ENCODE measurements at places on chromosomes 16 and 17.

- no peak for DNase-seq
These were observed 67.8 kb downstream of the GOSR1 start for GRCh38 chr17:30545024-30545423.

DNA sequence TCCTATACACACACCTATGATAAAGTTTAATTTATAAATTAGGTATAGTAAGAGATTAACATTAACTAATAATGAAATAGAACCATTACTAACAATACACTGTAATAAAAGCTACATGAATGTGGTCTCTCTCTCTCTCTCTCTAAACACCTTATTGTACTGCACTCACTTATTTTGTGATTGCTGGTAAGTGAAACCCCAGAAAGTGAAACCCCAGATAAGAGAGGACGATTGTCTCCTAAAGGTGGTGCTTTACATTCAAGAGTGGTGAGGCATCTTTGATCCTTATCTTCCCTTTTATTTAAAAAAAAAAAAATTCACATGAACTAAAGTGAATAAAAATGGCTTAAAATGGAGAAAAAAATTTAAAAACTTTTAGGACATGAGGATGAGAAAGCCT is 80.1 kb upstream of the TRAP1 start:
- DNase-seq, result no peak

- no peak for DNase-seq
These were observed 75.7 kb upstream of the TNRC6A start for GRCh38 chr16:24653725-24654124.

DNA sequence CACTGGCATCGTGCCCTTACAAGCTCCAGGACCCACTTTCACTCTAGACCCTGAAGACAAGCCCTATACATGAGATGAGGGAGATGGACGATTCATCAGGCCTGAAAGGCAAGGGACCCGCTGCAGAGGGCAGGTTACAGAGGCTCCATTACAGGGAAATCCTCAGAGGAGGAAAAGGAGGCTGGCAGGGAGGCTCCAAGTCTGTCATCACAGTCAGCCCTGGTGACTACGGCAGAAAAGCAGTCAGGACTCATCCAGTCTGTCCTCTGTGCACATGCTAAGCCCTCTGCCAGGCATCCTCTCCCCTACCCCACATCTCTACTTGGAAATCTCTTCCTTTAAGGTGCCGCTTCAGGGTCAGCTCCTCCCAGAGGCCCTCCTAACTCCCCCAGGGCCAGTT is 197.7 kb upstream of the CDH5 start:
- DNase-seq, result no peak

DNA sequence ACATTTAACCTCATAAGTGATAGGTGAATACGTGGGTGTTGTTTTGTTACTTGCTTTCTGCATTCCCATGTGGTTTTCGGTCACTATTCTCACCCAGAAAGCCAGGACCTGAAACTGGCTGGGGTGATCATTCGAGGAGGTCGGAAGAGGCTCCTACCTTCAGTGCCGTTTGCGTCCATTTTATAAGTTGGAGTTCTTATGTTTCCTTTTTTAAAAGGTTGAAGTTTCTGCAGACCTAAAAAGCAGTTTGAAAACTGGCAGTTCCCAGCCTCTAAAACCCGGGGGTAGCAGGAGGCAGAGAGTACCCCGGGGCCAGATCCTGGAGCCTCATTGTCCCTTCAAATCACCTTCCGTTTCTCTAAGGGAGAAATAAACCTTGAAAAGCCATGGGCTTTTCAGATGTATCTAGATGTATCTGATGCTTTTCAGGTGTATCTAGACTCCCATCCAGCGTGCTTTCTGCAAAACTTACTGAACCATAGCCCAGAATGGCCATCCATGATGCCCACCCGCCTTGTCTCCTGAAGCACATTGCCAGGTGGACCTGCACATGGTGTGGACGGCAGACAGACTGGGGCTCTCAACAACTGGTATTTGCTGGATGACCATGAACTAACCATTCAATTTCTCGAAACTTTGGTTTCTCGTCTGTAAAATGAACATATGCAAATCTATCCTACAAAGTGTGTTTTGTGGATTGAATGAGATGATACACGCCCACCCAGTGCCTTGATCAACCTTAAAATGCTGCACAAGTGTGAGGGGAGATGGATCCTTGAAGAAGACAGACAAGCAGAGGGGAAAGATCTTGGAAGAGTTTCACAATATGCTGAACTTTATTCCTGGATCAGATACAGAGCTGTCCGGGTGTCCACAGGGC is 1.3 kb downstream of the NLRC5 start:
- DNase-seq, result peak; percentile 24

DNA sequence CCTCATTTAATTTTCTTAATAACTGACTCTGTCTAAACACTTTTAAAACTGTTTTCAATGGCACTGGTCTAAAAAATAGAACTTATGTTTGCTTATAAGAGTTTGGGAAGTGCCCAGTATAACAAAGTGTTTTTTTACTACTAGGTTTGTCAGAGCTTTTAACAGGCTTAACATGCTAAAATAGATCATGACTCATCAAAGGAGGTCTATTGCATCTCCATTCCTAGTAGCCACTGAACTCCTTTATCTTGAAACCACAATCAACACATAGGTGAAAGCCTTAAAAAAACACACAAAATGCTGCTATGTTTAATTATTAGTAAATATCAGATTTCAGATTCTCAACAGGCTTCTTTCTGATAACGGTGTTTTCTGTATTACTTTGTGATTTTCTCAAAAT is 196.4 kb upstream of the KIF2B start:
- no peak for DNase-seq

- DNase-seq, result peak; percentile 46
These were observed 170.1 kb upstream of the CDH13 start for GRCh38 chr16:82456683-82457082.

DNA sequence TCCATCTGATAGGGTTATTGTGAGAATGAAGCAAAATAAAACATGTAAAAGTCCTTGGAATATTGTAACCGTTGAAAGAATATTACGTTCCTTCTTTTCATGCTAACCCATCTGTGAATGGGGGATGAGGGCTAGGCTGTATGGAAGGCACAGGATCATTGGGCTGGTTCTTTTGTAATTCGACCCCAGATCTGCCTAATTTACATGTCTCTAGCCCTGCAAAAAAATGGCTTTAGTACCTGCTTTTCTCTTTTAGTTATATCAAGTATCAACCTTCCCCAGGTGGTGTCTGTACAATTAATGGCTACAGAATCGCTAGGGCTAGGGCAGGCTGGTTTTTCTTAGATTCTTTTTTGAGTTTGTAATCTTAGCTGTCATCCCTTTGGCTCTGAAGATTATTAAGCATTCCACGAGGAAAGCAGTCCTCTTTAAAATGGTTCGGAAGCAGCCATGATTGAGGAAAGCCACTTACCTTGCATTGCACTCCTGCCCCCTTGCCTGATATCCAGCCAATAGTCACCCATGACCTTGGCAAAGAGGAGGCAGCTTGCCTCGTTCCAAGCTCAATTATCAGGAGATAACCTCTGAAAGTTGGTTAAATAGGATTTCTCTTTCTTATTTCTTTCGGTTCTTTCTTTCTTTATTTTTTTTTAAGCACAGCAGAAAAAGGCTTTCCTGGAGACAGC is 153.9 kb upstream of the ZKSCAN2 start:
- no peak for DNase-seq

GRCh38 chr17:17156511-17156910 is 49.6 kb downstream of the PLD6 start:
- no peak for DNase-seq

DNA sequence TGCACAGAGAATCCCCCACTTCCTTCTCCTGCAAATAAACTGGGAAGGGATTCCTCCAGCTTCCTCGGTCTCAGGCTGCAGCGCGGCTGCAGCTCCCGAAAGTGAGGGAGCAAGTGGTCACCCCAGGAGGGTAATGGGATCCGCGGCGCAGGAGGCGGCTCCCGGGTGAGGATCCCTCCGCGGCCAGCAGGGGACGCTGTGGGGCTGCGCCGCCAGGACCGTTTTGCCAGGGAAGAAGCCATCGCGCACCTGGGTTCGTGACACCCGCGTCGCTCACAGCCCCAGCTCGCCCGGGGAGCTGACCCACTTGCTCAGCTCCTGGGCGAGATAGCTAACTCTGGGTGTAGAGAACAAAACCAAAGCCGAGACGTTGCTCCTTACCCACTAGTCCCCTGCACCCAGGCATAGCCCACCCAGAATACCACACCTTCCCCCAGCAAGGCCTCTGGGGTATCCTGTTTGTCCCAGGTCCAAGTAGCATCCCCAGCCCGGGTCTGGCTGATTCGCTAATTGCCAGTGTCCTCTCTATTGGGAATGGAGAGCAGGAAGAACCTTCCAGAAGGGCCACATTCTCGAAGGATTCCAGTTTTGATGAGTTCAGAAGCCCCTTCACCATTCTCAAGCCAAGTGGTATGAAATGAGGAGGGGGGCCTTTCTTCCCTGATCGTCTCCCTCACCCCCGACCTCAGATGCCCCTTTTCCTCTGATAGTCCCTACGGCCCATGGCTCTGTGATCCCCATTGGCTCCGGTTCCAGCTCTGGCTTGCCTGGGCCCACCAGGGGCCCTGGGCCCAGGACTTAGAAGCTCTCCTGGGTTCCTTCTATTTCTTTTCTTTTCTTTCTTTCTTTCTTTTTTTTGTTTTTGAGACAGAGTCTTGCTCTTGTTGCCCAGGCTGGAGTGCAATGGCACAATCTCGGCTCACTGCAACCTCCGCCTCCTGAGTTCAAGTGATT is 14.1 kb downstream of the CYGB start:
- peak; percentile 86 for DNase-seq

- DNase-seq, result peak; percentile 67
These were observed 10.7 kb upstream of the ZNF19 start for GRCh38 chr16:71499775-71500364.

DNA sequence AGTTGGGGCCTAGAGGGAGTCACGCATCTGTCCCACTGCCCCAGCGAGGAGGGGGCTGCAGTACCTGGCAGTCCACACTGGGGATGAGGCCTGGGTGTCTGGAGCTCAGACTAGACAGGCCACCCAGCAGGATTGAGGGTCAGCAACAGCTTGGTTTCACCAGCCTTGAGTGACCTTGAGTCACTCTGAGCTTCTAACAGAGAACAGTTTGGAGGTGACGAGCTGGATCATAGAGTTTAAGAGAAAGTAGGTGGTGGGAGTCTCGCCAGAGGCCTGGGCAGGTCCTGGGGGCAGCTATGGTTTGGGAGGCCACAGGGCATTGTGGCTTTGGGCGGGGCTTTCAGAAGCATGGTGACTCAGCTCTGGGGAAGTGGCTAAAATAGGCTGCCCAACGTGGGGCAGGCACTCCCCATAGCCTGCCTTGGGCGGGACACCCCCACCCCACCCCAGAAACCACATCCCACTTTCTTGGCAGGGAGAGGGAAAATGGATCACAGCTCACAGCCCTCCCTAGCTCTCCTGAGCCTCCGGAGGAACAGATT is 20.5 kb downstream of the CDC42EP4 start:
- no peak for DNase-seq

DNA sequence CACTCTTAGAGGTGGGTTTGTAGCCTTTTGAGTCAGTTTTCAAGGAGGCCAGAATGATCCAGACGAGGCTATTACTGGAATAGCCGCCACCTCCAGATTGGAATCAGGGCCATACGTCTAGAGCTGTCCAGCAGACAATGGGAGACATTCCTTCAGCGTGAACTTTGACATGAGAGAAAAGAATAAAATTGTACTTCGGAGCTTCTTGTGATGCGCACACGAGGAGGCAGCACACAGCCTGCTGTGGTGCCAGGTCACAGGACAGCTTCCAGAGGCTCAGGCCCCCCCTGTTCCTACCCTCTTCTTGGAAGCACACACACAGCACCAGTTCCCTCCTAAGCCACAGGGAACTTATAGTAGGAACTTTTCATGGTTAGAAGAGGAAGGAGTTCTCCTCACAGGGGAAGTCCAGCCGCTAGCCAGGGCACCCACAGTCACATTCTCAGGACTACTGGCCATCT is 81.0 kb downstream of the VPS53 start:
- no peak for DNase-seq

GRCh38 chr17:65657251-65657828 is 95.9 kb upstream of the AXIN2 start:
- DNase-seq, result no peak

DNA sequence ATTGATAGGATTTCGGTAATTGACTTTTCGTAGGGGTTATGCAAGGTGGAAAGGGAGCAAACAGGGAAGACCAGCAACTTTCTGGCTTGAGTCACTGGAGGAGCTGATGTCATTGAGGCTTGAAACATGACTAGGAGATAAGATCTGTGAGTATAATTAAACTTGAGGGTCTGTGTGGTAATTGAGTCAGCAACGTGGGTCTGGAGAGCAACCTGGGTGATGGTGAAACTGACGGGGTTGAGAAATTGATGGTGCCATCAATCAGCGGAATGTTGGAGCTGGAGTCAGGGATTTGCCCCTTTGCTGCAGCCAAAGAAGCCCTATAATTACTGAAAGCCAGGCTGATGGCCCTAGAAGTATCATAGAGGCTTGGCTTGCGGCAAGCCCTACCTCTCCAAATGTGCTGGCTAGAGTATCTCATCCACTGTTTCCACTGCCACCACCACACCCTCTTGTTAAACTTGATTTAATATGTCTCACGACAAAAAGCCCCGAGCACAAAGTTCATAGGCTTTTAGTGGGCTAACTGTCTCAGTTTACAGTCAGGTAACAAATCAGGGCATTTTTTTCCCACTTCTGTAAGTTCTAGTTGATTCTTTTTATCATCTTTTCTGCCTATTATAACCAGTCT is 186.9 kb upstream of the ELAC2 start:
- no peak for DNase-seq

GRCh38 chr17:9862949-9863348 is 37.2 kb downstream of the GLP2R start:
- no peak for DNase-seq

DNA sequence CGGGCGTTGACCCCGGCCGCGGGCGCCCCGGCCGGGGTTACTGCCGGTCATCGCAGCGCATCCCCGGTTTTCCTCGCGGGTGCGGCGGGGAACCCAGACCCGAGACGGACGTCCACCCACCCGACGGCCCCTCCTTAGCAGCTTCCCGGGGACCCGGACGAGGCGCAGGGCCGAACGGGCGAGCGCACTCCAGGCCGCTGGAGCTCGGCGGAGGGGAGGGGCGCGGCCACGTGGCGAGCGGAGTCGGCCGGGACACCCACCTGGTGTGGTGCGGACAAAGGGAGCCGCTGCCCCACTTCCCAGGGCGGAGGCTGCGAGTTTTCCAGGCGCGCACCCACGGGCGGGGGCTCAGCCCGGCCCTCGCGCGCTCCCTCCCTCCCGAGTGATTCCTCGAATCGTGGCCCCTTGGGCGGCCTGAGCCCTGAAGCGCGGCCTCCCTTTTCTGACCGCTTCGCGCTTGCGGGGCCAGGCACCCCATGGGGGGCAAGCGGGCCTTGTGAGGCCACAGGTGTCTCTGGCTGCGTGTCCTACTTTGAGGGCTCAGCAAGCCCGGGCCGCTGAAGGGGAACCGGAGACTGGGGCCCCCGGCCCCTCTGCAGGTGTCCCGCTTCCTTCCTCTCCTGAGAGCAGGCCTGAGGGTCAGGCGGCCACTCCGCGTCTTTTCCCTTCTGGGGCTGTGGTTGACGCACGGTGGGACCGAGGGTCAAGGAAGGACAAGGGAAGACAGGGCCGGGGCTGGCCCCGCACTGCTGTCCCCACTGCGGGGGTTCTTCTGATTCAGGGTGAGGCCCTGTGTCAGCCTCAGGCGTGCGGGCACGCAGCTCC is 1.1 kb upstream of the FASN start:
- DNase-seq, result no peak

- DNase-seq, result peak; percentile 86
These were observed 61.0 kb upstream of the RBL2 start for GRCh38 chr16:53372992-53373871.

- DNase-seq, result no peak
These were observed 1.2 kb upstream of the RFFL start for GRCh38 chr17:35064516-35065215.

- no peak for DNase-seq
These were observed 6.0 kb downstream of the FHOD1 start for GRCh38 chr16:67241008-67241900.

GRCh38 chr17:61383689-61384201 is 15.9 kb upstream of the TBX2 start:
- DNase-seq, result no peak
